ENCODE measurements at places on chromosomes 5 and 9.

- DNase-seq = no peak
These were observed 100.2 kb upstream of the S1PR3 start for GRCh38 chr9:88891040-88891439.

DNA sequence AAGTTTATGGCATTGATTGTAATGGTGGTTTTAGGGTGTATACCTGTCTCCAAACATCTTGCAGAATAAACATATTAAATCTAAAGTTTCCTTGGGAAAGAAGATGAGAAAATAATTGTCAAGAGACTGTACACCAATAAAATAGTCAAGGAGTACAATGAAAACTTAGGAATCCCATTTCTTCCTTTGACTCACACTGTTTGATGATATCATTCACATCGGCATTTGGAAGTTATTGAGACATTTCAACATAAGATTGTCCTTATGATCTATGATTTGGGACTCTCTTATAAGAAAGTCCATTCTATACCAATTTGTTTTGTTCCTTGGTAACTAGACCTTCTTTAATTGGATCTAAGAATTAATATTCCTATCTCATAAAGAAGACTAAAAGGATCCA lies 482.7 kb downstream of the RAB3C start:
- DNase-seq = no peak

DNA sequence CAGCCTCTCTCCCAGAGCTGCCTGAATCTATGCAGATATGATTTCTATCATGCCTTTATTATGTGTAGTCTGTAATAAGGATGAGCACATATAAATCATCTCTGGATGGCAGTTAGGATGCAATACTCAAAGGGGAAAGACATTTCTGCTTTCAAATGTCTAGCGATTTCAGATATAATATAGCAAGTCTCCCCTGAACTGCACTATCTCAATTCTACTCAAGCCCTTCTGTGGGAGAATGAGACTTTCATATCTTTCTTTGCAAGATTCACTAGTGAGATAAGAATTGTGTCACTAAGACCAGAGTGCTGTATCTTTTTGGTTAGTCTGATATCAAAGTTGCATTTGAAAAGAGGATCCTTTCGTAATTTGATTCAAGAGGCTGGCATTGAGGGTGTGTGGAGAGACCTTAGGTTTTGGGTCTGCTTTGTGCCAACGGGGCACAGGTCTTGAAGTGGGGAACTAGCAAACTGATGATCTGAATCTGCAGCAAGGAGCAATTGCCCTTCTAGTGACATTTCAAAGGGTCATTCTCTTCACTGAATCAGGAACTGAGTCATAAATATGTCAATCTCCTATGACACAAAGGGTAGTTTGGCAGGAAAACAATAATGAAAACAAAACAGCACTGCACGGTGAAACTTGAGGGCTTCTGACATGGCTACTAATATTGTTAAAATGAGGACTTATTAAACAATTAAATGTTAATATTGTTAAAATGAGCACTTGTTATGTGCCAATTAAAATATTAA lies 305.5 kb upstream of the CLINT1 start:
- no peak for DNase-seq

GRCh38 chr5:157484768-157485167 lies 24.8 kb downstream of the NIPAL4 start:
- no peak for DNase-seq

- no peak for DNase-seq
These were observed 103.1 kb upstream of the ISL1 start for GRCh38 chr5:51279983-51280706.

GRCh38 chr9:129501771-129502319 lies 119.1 kb downstream of the C9orf50 start:
- DNase-seq = no peak

DNA sequence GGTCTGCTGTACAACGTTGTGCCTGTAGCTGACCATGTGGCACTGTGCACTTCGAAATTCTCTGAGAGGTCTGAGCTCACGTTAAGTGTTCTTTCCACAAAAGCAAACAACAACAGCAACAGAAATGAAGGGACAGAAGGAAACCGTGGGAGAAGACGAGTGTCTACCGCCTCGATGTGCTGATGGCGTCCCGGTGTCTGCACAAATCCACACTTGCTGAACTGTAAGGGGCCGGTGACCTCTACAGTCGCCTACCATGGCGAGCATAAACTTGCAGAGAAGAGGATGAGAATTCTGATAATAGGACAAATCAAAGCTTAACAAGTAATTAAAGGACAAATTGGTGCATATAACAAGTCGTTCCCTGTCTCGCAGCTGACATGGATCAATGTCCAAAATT lies 114.0 kb downstream of the ADAMTS2 start:
- DNase-seq = no peak

- no peak for DNase-seq
These were observed 148.2 kb upstream of the KLF4 start for GRCh38 chr9:107637421-107638420.

All from activated CD8-positive, alpha-beta memory T cell treated with anti-CD3 and anti-CD28 coated beads, Interleukin-2, amount 50 U/mL, for 48 hours (primary cell).